ENCODE measurements at places on chromosomes 4 and X. TPM values are rescaled to one million over a fixed set of nuclear protein-coding genes. Genes with fewer than 3 reads are reported as not detected.

NPY2R gene
- total RNA-seq, result not detected

KCND1 gene
- total RNA-seq, result 0.11 TPM

INTS6L gene
- total RNA-seq, result 4.1 TPM

PPBP gene
- total RNA-seq, result not detected

GPR82 gene
- total RNA-seq, result not detected

USP17L21 gene
- total RNA-seq, result not detected

GLRA2 gene
- not detected for total RNA-seq

CD38 gene
- total RNA-seq, result under 0.01 TPM

FRMPD3 gene
- total RNA-seq, result 0.33 TPM

VCX gene
- not detected for total RNA-seq

USP9X gene
- 78.5 TPM for total RNA-seq

PAGE1 gene
- not detected for total RNA-seq

SLC16A2 gene
- total RNA-seq, result 5.5 TPM

FGF16 gene
- 0.22 TPM for total RNA-seq

Measured in placental epithelial cell (primary cell).